ENCODE measurements at places on chromosomes 16 and 17.

DNA sequence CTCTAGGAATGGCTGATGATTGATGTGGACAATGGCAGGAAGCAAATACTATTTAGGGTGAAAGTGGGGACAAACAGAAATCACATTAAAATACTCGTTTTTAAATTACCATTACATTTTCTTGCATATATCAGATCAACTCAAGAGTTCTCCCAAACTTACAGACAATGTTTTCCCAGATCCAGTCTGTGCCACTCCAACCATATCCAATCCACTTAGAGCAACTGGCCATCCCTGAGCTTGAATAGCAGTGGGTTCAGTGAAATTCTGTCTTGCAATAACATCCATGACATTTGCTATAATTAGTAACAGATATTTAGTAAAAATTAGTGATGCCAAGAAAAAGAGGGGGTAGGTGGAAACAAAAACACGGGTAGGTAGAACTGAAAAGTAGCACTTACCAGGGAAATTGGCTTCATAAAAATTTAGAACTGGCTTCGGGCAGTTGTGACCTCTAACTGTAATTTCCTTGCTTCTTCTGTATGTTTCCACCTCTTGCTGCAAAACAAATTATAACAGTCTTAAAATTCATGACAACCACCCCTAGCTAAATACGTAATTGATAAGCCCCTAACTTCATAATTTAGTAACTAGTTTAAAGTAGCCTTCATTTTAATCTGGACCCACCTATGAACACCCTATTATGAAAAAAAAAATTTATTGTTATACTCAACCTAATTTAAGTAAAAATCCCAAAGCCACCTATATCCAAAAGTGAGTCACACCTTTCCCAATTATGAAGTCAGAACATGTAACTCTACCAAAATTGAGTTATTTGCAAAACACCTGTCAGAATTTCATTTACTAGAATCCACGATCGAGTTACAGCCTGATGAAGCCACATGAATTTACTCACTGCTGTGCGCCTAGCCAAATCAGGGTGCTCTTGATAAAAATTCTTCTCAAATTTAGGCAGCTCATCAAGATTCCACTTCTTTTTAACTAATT, 2.0 kb downstream of the DDX5 start:
- no peak for DNase-seq

DNA sequence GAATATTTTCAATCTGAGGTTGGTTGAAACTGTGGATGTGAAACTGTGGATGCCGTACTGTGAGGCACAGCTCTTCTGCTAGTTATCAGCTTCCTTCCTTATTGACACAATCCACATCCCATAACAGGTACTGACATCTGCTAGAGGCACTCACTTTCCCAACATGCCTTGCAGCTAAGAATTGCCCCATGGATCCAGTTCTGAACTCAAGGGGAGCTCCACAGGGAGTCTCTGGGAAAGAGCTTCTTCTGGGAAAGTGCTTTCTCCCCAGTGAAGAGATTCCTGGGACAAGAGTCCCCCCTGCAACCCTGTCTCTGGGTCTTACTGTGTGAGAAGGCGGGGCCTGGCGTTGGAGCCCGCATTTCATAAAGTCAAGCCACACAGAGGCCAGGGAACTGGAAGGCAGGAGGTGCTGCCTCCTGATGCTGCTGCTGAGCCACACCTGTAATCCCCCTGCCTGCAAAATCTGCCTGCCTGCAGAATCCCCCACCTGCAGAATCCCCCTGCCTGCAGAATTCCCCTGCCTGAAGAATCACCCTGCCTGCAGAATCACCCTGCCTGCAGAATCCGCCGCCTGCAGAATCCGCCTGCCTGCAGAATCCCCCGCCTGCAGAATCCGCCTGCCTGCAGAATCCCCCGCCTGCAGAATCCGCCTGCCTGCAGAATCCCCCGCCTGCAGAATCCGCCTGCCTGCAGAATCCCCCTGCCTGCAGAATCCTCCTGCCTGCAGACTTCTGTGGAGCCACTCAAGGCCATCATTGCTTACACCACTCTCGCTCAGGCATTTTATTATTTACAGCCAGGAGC, 305.4 kb downstream of the FOXL1 start:
- no peak for DNase-seq

DNA sequence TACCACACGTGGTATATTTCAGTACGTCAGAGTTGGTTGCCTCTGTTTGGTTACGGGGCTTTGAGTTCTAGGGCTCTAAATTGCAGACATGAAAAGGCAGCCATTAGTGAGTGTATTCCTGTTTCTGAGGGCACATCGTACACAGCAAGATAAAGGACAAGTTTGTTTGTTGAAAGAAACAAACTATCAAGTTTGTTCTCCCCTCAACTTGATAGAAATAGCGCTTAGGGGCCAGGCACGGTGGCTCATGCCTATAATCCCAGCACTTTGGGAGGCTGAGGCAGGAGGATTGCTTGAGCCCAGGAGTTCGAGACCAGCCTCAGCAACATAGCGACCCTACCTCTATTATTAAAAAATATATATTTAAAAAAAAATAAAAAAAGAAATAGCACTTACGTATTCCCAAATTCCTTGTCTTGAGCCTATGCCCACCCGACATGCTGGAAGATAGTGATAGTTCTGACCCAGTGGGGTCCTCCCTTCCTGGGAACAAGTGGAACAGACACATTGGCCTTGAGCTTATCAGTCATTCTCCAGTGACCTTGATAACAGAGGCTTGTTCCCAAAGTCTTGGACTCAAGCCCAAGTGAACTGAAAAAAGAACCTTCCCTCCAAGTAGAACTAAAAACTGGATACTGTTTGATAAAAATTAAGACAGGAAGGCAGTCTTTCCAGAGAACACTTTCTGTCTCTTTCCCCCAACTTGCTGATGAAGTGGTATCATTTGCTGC, 139.9 kb upstream of the CACNG3 start:
- DNase-seq = no peak

DNA sequence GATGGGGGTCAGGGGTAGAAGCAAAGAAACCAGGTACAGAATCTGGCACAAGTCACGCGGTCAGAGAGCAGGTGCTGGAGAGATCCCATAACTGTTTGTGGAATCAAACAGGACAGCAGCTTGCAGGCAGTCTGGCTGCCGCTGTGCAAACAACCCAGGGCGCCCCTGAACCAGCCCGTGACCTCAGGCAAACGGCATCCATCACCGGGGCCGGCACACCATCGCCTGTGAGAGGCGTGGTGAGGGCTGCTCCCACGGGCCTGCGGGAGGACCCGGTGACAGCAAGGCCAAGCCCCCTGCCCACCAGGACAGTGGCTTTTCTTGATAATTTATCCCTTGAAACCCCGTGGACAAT, 47.9 kb downstream of the CBFA2T3 start:
- DNase-seq = no peak

DNA sequence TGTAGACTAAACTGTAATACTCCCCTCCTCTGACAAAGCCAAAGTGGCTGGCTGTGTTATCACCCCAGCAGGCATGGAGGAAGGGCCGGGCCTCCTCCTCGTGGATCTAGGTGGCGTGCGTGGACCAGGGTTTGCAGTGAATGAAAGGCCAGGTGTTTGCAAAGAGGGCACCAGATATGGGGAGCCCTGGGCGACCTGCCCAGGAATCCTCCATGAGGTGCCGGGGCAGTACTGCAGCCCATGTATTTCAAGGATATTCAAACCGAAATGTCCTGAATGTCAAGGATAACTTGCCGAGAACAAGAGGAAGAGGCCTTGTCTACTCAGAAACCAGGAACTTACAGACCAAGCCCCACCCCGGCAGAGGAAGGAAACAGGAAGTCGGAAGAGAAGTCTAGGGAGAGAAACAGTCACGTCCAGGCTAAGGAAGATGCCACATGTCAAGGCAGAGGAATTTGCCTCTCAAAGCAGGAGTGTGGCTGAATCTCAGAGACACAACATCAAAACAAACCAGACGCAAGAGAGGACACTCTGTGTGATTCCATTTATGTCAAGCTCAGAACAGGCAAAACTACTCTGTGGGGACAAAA, 13.7 kb upstream of the OSGIN1 start:
- DNase-seq = no peak

DNA sequence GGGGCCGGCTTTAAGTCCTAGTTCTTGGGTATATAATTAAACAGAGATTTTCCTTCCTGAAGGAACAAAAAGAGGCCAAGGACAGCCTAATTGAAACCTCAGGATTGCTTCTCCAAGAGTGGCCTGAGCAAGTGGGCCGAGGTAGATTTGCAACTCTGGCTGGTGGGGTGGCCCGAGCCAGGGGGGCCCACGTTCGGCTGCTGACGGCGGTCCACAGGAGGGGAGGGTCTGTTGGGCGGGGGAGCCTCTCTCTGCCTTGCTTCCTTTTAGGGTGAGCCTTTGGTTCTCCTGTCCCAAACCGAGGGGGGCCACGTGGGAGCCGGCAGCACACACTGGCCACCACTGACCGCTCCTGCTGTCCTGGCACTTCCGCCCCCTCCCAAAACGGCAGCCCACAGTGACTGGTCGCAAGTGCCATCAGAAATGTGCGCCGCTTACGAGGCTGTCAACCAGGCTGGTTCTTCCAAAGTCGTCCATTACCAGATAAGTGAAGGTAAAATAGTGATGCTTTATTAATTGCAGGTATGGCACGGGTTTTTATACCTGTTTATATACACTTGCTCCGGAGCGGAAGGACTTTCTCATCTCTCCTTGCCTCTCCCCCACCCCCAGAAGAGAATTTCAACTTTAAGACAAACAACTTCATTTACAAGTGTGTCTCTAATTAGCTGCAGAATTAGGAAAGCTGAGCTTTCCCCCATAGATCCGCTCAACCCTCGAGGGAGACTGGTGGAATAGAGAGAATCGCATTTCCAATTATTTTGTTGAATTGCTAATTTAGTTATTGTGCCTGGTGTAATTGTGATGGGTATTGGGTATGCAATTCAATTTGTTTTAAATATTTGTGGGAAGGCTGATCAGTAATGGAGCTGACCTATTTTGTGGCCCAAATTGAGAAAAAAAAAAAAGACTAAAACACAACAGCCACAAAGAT, 117.8 kb downstream of the AATF start:
- no peak for DNase-seq

GRCh38 chr17:32846143-32846542, 30.8 kb downstream of the MYO1D start:
- no peak for DNase-seq

DNA sequence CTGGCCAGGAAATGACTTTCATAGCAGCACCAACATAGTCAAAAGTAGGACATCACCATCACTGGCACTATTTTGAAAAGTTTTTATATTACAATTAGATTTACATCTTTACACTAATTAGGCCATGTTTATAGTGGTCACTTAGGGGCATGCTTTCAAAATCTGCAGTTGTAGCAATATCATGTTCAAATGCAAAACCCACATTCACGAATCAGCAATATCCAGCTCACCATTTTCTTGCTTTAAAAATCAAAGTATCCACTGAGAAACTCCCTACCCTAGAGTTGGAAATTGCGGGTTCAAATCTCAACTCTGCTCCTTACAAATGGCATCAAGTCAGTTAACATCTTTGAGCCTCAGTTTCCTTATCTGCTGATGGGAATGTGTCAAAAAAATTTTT, 237.4 kb downstream of the ZFHX3 start:
- no peak for DNase-seq
